ENCODE measurements at places on chromosomes 11 and 22. TPM values are rescaled to one million over a fixed set of nuclear protein-coding genes. Genes with fewer than 3 reads are reported as not detected.

DNA sequence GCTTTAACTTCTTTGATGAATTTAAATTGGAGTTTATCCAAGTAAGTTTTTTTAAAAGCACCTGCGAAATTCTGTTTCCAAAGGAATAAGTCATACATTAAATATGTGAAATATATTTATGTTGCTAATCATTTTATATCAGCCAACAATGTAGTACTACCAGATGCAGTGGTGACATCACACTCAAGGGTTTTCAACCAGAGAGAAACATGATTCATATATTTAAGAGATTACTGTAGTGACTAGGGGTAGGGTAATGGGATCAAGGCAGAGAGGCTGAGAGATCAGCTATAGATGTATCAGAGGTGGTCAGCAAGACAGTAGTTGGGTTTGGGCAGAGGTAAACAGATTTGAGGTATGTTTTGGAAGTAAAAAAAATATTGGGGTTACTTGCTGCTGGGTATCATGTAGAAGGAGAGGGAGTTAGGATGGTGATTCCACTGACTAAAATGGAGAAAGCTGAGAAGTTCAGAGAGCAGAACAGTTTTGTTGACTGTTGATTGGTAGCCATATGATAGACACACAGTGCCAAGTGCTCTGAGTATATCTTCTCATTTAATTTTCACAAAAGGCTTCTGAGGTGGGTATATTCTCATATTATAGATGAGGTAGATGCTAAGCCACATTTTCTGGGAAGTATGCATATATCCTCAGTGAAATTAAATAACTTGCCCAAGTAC, 39.4 kb downstream of the CEP57 start:
- H3K27ac ChIP-seq = no peak overlapping the region
- H3K27me3 ChIP-seq = no peaks in the 10 kb centered on the region
- peaks cover 21% of the 10 kb centered on the region for H3K36me3 ChIP-seq
- no peak overlapping the region for H3K4me3 ChIP-seq
- peaks cover 28% of the 10 kb centered on the region for H3K4me1 ChIP-seq

DNA sequence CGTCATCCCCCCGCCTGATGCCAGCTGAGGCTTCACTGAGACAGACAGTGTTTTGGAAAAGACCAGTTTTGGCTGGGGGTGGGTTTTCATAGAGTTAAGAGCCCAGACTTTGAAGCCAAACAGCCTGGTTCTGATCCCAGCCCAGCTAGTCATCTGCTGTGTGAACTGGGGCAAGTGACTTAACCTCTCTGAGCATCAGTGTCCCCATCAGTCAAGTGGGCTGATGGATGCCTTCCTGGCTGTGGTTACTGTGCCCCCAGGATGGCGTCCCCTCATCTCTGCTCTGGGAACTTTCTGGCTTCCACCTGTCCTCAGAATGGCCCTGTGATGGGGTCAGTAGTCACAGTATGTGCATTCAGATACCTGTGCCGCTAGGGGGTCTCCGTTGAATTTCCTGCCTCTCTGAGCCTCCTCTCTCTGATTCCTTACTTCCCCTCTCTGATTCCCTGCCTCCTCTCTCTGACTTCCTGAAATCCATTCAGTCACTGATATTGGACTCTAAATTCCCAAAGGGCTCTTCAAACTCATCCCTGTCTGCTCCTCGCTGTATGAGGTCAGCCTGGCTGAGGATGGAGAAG, 2.4 kb downstream of the RASD2 start:
- H3K27ac ChIP-seq = no peak overlapping the region
- H3K27me3 ChIP-seq = no peaks in the 10 kb centered on the region
- H3K4me3 ChIP-seq = no peak overlapping the region
- no peaks in the 10 kb centered on the region for H3K4me1 ChIP-seq
- peak; percentile 39 for DNase-seq

DNA sequence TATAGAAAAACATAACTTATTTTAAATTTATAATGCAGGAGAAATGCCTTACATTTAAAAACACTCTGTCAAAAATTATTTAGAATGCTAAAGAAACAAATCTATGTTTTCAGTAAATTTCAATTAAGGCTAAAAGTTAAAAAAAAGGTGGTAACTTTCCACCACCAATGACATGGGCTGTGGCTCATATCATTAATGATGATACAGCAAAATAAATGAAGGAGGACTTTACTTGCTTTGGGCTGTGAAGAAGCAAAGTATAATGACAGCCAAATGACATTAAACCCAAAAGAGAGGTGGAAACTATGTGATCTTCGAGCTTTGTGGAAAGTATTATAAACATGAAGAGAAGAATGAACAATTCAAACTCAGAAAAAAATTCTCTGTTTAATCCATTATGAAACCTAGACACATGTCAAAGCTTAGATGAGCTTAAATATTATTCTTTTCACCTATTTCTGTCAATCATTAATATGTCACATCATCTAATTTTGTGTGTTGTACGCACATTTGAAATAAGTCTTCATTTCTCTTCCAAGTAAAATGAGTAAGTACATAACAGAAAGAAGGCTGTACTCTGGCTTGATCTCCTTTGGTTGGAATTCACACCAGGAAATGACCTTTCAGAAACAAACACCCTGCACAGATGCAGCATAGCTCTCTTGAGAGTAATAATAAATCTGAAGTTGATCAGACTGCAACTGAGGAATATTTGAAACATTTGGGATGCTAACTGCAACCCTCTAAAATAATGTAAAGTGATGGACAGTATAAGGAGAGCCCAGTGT, 265.8 kb downstream of the TTC28 start:
- peak overlapping the region; percentile 25 for H3K4me3 ChIP-seq
- peak; percentile 47 for DNase-seq
- H3K4me1 ChIP-seq = peaks cover 42% of the 10 kb centered on the region
- H3K36me3 ChIP-seq = no peaks in the 10 kb centered on the region

GRCh38 chr11:2998073-2998850, 6.1 kb upstream of the NAP1L4 start:
- H3K27ac ChIP-seq = no peak overlapping the region
- no peaks in the 10 kb centered on the region for H3K27me3 ChIP-seq
- DNase-seq = no peak
- H3K36me3 ChIP-seq = peaks cover 27% of the 10 kb centered on the region

- no peaks in the 10 kb centered on the region for H3K36me3 ChIP-seq
- no peaks in the 10 kb centered on the region for H3K4me1 ChIP-seq
- DNase-seq = peak; percentile 73
- H3K4me3 ChIP-seq = no peak overlapping the region
- H3K27me3 ChIP-seq = peaks cover 50% of the 10 kb centered on the region
Measured at GRCh38 chr11:72676861-72677341, 2.7 kb upstream of the PDE2A start.

DNA sequence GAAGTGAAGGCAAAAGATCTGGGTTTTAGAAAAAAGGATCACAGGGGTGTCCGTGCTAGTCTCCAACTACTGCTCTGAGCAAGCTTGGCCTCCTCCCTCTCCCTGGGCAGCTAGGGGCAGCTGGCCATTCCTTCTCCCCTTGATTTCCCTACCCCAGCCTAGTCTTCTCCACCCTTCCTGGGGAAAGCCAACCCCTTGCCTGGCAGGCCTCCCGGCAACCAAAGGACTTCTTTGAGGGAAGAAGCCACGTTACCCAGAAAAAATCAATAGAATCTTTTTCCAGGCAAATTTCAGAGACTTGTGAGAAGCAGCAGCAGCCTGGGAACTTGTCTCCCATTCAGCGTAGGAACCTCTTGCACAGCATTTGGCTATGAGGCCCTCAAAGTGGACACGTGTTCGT, 91.5 kb downstream of the MIAT start:
- no peak overlapping the region for H3K27ac ChIP-seq
- peak; percentile 3 for DNase-seq
- no peaks in the 10 kb centered on the region for H3K27me3 ChIP-seq
- no peaks in the 10 kb centered on the region for H3K36me3 ChIP-seq

DNA sequence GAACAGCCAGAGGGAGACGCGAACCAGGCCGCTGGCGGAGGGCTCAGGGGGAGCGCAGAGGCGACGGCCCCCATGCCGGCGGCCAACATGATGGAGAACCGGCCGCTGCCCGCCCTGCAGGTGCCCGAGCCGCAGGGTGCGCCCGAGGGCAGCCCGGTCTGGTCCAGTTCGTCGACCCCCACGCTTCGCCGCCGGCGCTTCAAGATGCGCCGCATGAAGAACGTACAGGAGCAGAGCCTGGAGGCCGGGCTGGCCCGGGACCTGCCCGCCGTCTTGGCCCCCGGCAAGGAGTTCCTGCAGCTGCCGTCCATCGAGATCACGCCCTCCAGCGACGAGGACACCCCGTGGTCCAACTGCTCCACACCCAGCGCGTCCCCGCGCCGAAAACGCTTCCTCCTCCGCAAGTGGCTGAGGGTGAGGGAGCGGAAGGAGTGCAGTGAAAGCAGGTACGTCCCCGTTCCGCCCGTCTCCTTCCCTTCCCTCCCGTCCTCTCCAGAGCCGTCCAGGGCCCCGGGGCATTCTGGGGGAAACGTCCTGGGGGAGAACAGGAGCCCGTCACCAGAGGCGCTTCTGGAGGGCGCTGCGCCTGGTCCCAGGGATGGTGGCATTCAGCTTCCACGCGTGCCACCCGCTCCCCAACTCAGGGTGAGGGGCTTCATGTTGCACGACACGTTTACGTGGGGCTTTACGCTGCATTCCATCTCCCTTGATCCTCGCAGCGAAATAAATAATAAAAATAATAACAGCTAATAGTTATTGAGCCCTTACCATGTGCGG, 840 bp downstream of the GRAMD1B start:
- peak; percentile 77 for DNase-seq
- H3K27ac ChIP-seq = peak overlapping the region; percentile 95
- H3K27me3 ChIP-seq = no peaks in the 10 kb centered on the region
- H3K4me1 ChIP-seq = peaks cover 25% of the 10 kb centered on the region

- no peaks in the 10 kb centered on the region for H3K27me3 ChIP-seq
- H3K4me3 ChIP-seq = no peak overlapping the region
- H3K27ac ChIP-seq = peak overlapping the region; percentile 90
- peak; percentile 83 for DNase-seq
- peaks cover 37% of the 10 kb centered on the region for H3K4me1 ChIP-seq
Measured at GRCh38 chr22:36323855-36324331, 63.9 kb downstream of the MYH9 start.

DNA sequence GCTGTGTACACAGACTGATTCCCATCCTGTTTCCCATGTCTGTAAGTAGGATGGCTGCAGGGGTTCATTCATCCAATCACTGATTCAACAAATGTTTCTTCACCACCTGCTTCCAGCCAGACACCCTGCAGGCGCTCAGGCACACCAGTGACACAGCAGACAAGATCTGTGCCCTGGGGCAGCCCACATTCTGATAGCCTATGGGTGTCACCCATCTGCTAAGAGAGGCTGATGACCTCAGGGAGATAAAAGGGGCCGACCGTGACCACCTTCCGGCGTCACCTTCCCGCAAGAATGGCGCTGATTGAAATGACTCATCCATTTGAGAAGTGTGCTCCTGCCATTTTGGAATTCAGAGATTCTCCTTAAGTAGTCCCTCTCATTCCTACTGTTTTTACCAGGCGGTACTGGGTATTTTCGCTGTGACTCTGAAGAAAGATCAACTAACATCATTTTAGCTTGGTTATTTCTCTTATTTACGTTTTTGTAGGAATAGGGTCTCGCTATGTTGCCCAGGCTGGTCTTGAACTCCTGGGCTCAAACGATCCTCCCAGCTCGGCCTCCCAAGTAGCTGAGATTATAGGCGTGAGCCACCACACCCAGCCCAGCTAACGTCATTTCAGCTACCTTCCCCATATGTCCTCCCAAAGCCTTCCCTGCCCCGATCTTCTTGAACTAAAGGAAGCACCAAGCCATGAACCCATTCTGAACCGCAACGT, 73.2 kb upstream of the BID start:
- DNase-seq = peak; percentile 7
- H3K27me3 ChIP-seq = no peaks in the 10 kb centered on the region
- H3K4me3 ChIP-seq = no peak overlapping the region

The APOL5 gene
- not detected for total RNA-seq

The OR52E1 gene
- not detected for total RNA-seq
